ENCODE measurements at places on chromosomes 16 and 17. TPM values are rescaled to one million over a fixed set of nuclear protein-coding genes. Genes with fewer than 3 reads are reported as not detected.

GRCh38 chr16:79098907-79099306, 501.6 kb downstream of the MAF start:
- H3K27ac ChIP-seq = no peak overlapping the region
- no peaks in the 10 kb centered on the region for H3K36me3 ChIP-seq
- H3K4me1 ChIP-seq = no peaks in the 10 kb centered on the region
- no peak overlapping the region for H3K4me3 ChIP-seq
- no peak for DNase-seq
- no peaks in the 10 kb centered on the region for H3K27me3 ChIP-seq

The ZNF385C gene
- 0.05 TPM for polyA plus RNA-seq

The PIEZO1 gene
- polyA plus RNA-seq = 111 TPM

- peaks cover 48% of the 10 kb centered on the region for H3K4me1 ChIP-seq
- peak overlapping the region; percentile 89 for H3K27ac ChIP-seq
- H3K36me3 ChIP-seq = peaks cover 29% of the 10 kb centered on the region
- no peaks in the 10 kb centered on the region for H3K27me3 ChIP-seq
Observed at GRCh38 chr17:64152428-64153125, 22.6 kb upstream of the ERN1 start.

DNA sequence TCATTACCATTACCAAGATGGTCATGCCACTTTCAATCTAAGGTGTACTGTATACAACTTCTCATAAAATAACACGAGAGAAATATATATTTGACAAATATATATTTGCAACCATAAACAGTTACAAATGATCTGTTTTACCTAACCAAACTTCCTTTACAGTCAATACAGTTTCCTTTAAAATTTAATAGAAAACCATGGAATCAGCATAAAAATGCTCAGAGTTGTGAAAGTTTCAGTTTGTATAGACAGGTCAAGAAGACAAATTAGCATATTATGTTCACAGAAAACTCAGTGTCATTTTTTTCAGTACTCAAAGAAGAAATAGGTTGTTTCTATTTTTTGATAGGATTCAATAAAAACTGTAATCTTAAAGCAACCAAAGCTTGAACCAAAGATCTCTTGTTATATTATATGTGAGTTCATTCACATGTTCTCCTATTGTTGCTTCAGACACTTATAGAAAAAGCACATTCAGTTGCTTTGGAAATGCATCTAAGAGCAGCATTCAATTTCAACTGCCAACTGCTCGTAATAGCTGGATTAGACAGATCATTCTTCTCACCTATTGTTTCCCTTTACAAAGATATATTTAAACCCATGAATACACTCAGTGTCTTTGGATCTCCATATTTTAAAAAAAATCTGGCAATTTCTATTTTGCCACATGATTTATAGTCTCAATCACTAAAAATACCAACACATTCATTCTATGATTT, 15.1 kb downstream of the SSH2 start:
- H3K27ac ChIP-seq = no peak overlapping the region
- H3K36me3 ChIP-seq = no peaks in the 10 kb centered on the region
- no peaks in the 10 kb centered on the region for H3K27me3 ChIP-seq
- no peak overlapping the region for H3K4me3 ChIP-seq
- DNase-seq = no peak
- H3K4me1 ChIP-seq = peaks cover 2% of the 10 kb centered on the region

DNA sequence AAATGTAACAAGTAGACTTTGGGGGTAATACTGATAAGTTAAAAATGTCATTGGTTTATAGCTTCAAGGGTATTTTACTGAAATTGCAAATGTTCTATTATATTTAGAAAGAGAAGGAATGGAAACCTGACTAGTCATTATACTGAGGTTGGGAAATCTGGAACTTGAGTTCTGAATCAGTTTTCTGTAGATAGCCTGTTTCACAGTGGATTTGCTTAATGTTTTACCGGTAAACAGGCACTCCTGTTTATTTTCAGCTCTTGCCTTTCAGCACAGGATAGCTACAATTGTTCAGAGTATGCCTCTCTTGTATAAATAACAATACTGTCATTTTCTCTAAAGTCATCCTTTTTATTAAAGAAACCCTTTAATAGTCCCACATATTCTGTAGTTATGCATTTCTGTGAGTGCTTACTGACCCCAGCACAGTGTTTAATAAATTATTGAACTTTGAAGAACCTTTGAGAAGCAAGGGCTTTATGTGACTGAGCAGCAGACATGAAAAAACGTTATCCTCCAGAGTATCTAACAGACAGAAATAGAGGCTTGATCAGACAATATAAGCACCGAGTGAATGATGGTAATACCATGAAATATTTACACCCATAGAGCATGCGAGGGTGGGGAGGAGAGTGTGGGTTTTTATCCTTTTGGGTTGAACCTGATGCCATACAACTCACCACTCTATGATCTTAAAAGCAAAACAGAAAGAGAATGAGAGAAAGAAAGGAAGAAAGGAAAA, 58.2 kb downstream of the FTO start:
- DNase-seq = no peak
- H3K27me3 ChIP-seq = no peaks in the 10 kb centered on the region
- no peak overlapping the region for H3K27ac ChIP-seq
- H3K4me1 ChIP-seq = peaks cover 2% of the 10 kb centered on the region
- H3K4me3 ChIP-seq = no peak overlapping the region

All from SK-N-SH (cell line).